LHCN-M2 (cell line): ENCODE measurements at places on chromosomes 5 and 9. TPM values are rescaled to one million over a fixed set of nuclear protein-coding genes. Genes with fewer than 3 reads are reported as not detected.

- DNase-seq: no peak
Measured at GRCh38 chr5:168752012-168752411, 172.8 kb upstream of the PANK3 start.

GRCh38 chr5:17694914-17695313 is 60.7 kb downstream of the TAF11L14 start:
- no peak for DNase-seq

DNA sequence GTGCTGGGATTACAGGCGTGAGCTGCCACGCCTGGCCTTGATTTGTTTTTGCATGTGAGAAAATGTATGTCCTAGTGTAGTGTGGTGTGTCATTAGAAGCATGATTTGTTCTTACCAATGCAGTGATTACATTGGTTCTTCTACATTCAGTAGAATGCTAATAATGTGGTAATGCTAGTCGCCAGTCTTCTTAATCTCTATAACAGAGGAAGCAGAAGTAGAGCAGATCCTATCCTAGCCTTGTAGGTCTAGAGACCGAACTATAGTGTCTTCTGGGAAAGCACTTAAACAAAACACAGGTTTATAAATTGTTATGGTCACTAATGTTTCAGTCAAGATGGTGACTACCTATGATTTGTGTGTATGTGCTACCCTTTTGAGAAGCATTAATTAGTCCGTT is 197.5 kb upstream of the DMRT1 start:
- DNase-seq: no peak

- DNase-seq: no peak
Measured at GRCh38 chr9:110808599-110808980, 140.0 kb downstream of the MUSK start.

DNA sequence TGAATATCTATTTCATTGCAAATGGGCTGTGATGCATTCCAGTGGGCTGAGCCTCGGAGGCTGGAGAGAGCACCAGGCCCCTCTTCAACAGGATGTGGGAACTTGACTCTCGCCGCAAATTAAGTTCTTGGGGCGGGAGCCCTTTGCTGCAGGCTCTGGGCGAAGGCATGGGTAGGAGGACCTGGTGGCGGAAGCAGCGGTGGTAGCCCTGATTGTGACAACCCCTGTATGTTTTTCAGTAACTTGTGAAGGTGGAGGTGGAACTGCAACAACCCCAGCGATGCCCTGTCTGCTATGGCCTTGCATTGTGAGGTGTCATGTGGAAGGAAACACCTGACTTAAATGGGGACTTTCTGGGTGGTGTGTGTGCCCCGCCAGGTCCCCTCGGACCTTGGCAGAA is 9.4 kb downstream of the FYB1 start:
- no peak for DNase-seq

- peak; percentile 41 for DNase-seq
Measured at GRCh38 chr5:33379757-33380156, 61.0 kb upstream of the TARS1 start.

DNA sequence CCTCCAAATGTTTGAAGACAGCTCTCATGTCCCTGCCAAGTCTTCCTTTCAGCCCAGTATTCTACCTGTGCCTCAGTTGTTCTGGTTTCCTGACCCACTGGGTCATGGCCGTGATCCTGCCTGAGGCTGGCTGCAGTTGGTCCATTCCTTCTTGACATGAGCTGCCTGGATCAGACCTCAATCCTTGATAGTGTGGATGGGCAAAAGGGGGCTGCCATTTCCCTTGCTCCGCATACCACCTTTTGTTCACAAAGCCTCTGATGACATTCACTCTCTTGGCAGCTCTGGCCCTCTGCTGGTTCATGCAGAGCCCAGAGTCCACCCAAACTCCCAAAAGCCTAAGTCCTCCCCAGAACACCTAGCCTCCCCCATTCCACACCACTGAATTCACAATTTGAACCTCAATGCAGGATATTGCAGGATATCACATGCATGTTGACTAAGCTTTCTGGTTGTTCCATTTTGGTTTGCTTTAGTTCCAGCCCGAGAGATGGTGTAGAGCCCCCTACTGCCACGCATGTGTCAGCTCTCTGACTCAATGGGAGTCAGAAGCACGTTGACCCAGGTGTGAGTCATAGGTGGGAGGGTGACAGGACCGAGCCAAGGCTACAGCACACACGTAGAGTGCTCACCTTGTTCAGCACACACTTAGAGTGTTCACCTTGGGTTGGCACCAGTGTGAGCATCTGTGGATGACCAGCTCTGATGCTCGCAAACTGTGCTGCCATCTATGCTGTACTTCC is 137.2 kb downstream of the MTX3 start:
- peak; percentile 29 for DNase-seq

- DNase-seq: no peak
Measured at GRCh38 chr5:92268343-92268742, 885.2 kb upstream of the ARRDC3 start.

- no peak for DNase-seq
Measured at GRCh38 chr9:125835655-125836054, 88.5 kb downstream of the PBX3 start.

DNA sequence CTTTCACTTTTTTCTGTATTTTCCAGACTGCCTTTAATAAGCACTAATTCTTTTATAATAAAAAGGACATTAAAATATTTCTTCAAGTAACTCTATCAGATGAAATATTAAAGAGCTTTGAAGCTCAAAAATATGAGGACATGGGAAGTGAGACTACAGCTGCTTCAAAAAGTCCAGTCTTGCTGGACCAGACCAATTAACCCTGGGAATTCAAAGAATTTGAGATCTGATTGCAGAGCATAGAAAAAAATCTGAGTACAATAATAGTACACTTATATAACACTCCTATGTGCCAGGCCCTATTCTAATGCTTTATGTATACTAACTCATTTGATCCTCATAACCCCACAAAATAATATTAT is 9.8 kb downstream of the TMEM245 start:
- DNase-seq: peak; percentile 41

DNA sequence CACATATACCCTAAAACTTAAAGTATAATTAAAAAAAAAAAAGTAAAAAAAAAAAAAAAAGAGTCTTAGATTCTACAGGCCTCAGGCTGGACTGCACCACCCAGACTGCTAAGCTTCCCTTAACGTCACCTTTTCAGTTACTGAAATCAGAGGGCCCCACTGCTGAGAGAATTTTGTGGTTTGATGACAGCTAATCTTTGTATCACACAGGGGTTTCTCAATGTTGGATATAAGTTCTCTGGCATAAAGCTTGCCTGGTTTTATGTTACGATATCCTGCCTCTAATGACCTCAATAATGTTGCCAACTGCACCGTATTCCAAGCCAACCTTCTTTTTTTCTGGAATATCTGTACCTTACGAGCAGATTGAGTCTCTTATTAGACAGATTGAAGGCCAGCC is 43.1 kb upstream of the C6 start:
- peak; percentile 3 for DNase-seq

GRCh38 chr5:134608555-134608954 is 24.1 kb downstream of the SAR1B start:
- no peak for DNase-seq

DNA sequence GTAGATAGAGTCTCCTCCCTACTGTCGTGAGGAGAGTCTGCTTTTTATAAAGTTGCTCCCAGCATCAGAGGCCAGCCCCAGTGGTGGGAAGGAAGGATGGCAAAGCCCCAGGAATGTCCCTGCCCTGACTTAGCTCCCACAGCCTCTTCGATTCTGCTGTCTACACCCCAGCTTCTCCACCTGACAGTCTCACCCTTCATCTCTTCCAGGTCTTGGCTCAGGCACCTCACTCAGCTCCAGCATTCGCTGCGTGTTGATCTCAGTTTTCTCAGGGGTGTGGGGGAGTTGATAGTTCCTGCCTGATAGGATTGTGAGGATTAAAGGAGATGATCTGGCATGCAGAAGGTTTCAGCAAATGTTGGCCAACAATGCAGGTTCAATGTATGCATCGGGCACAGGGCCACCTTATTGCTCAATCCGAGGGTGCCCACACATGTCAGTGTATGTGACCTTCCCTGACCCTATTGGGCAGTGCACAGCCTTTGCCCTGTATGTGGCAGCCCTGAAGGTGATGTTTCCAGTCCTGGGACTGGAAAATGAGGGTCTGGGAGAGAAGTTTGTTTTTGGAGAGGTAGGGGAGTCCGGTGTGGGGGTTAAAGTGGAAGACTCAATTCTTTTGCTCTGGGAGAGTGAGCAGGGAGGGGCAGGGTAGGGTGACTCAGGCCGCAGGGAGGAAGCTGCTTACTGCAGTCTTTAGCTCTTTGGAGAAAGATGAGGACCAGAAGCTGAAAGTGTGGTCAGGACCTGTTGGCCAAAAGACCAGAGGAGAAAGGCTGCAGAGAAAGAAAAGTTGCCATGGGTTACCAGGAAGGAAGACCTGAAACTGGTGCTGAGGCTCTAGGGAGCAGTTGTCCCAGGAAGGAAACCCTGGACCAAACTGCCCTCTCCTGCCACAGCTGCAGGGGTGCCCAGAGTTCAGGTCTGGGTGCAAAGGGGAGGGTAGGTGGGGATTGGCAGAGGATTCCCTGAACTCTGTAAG is 153.2 kb downstream of the MACROH2A1 start:
- peak; percentile 62 for DNase-seq

DNA sequence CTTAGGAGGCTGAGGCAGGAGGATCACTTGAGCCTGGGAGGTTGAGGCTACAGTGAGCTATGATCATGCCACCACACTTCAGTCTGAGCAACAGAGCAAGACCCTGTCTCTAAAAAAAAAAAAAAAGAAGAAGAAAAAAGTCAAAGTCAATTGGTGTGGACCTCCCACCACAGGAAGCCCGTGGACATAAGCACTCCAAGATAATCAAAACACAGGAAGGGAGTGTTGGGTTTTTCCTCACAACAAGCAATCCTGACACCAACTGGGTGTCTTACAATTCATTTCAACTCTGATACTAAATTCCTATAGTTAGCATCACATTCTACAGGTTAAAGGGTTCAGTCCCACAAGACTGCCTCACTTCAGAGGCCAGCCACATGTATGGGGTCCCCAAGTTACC is 70.7 kb downstream of the PDE6A start:
- no peak for DNase-seq

The KIF24 gene
- 5.1 and 5.6 TPM in 2 replicates for total RNA-seq

The FBP1 gene
- total RNA-seq: not detected in 2 replicates

The OMD gene
- total RNA-seq: 0.06 TPM in 1 of 2 replicates, not detected in the other

The SPAAR gene
- total RNA-seq: 0.17 and 0.38 TPM in 2 replicates

The TEX48 gene
- total RNA-seq: not detected in 2 replicates
